ENCODE measurements at places on chromosomes 4 and X. TPM values are rescaled to one million over a fixed set of nuclear protein-coding genes. Genes with fewer than 3 reads are reported as not detected.
A peak's percentile ranks its signal among the peaks of the same experiment; 100 is the strongest.

DNA sequence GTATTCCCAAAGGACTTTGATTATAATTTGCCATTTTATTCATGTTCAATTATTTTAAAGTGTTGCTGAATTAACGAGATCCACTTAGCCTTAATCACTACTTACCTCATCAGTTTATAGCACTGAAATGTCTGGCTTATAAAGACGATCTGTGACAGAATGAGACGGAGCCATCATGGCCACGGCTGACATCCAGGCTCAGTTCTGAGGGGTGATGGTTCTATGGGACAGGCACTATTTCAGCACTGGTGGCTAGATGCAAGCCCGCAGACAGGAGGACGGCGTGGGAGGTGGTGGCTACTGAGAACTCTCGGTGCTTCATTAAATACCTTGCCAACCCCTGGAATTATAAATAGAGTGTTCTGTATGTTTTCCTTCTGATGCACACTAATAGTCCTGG lies 1084.2 kb upstream of the TENM3 start:
- no peak for DNase-seq

GRCh38 chr4:85783900-85784299 lies 308.9 kb downstream of the ARHGAP24 start:
- no peak for DNase-seq

MAGEA9 gene
- total RNA-seq = not detected

DNA sequence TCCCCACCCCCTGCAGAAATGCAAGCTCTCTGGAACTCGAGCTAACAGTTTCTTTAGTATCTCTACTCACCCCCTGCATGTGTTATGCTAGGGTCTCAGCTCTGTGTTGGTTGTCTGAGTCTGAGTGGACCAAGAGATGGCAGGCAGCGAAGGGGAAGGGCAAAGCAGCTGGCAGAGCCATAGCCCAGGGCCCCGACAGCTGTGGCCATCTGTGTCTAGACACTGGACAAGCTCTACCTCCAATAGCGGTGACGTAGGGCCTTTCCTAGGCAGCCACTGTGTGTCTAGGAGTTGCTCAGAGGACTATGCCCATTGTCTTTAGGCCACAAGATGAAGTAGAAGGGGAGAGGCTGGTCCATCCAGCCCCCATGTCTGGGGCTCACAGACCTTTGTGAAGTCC lies 79.2 kb downstream of the EFNB1 start:
- no peak for DNase-seq

DNA sequence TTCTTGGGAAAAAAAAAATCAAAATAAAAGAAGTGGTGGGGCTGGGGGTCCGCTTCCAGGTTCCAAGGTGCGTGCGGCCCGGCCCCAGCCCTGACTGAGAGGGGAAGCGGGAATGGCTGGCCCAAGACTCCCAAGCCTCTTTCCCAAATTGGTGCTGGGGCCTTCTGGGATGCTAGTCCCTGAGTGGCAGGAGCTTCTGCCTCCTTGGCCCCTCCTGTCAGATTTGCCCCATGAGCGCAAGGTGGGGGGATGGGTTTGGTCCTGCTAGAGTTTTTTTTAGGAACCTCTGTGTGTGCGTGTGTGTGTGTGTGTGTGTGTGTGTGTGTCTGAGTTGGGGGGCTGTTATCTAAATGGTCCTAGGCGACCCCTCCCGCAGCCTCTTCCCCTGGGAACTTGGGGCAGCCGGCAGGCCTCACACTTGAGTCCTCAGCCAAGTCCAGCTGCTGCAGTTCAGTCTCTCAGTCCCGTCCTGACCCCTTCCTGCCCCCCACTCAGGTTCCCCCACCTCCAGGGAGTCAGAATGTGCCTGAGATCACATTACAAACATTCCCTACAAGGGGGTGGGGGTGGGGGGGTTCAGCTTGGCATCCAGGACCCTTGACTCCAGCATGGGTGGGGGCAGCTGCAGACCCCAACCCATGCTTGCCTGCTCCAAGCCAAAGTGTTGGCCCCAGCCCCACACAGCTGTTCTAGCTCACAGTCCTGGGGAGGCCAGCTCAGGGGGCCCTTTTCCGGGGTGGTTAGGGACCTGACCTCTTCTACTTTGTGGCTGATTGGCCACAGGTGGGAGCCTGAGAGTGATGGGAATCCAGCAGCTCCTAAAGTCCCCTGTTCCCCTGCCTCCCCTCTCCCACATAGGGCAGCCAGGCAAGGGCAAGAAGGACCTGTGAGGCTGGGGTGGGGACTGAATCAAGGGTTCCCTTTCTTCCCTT lies 4.0 kb downstream of the EFNB1 start:
- no peak for DNase-seq

DNA sequence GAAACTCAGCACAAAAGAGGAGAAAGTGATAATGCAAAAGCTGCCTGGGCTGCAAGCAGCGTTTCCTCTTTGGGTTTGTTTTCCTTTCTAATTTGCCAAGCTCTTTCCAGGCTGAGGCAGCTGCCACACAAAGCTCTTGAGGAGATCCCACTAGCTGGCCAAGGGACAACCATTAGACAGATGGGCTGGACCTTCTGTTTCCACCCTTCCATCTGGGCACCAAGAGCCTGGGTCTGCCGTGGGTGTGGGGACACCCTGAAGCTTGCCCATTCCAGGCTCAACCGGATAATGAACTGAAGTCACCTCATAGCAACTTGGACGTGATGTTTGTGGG lies 194.6 kb upstream of the C1QTNF7 start:
- no peak for DNase-seq

DNA sequence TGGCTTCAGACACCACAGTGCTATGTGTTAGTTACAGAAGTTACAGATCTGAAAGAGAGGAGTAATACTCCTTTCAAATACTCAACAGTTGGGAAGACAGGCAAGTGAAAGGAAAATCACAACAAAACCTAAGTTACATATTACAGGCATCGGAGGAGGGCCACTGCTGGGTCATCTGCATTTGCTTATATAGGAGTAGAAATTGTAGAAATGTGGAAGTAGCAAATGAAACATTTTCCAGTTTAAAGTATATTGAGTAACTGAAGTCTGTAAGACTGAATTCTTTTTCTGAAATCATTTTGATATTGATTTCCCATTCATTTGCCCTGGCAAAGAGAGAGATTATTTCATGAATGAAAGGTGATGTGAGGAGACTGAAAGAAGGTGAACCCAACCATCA lies 201.7 kb downstream of the SPRY1 start:
- DNase-seq = no peak

GAGE1 gene
- not detected for total RNA-seq

GRCh38 chrX:72308566-72309296 lies 3.0 kb upstream of the CITED1 start:
- DNase-seq = peak; percentile 77

GRCh38 chr4:154471526-154472331 lies 19.9 kb downstream of the DCHS2 start:
- DNase-seq = no peak

Measured in pancreas (tissue), 10 donors.